Mucosa of descending colon (tissue), 3 donors: ENCODE measurements at places on chromosomes 6 and 20. TPM values are rescaled to one million over a fixed set of nuclear protein-coding genes. Genes with fewer than 3 reads are reported as not detected.

CALHM6 gene
- not detected for total RNA-seq

DNA sequence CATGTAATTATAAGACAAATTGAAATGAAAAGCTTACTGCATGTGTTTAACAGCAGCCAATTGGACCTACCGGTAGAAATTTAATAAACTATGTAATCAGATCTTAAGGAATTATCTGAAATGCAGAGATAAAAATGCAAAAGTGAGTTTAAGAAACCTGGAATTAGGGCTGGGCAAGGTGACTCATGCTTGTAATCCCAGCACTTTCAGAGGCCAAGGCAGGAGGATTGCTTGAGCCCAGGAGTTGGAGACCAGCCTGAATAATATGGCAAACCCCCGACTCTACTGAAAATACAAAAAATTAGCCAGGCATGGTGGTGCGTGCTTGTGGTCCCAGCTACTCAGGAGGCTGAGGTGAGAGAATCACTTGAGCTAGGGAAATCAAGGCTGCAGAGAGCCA is 74.1 kb downstream of the HFE start:
- no peak for DNase-seq

DNA sequence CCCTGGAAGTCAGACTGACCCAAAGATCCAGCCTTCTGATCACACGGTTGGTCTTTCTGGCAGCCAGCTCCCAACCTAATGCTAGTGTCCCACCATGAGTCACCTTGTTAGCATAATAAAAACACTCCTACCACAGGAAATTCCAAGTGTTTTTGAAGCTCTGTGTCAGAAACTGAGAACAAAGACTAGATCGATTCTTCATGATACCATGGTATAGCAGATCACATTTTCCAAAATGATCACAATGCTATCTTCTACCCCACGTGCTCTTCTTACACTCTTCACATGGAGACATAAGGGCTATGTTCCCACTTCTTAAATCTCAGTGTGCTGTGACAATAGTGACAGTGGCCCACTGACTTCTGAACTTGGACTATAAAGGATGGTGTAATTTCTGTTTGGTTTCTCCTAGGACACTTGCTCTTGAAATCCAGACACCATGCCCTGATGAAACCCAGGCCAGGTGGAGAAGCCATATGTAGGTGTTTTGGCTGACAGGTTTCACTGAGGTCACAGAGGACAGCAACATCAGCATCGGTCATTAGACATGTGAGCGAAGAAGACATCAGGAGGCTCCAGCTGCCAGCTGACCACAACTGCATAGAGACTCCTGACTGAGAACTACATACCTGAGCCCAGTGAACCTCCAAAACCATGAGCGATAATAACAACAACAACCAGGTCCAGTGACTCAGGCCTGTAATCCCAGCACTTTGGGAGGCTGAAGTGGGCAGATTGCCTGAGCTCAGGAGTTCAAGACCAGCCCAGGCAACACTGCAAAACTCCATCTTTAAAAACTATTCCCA is 57.5 kb downstream of the MKKS start:
- no peak for DNase-seq

GRCh38 chr20:23007462-23007861 is 27.6 kb upstream of the SSTR4 start:
- DNase-seq, result no peak

GRCh38 chr6:140486450-140487361 is 1112.3 kb upstream of the CITED2 start:
- DNase-seq, result no peak

GRCh38 chr6:142011156-142011555 is 121.6 kb upstream of the GJE1 start:
- DNase-seq, result no peak

DNA sequence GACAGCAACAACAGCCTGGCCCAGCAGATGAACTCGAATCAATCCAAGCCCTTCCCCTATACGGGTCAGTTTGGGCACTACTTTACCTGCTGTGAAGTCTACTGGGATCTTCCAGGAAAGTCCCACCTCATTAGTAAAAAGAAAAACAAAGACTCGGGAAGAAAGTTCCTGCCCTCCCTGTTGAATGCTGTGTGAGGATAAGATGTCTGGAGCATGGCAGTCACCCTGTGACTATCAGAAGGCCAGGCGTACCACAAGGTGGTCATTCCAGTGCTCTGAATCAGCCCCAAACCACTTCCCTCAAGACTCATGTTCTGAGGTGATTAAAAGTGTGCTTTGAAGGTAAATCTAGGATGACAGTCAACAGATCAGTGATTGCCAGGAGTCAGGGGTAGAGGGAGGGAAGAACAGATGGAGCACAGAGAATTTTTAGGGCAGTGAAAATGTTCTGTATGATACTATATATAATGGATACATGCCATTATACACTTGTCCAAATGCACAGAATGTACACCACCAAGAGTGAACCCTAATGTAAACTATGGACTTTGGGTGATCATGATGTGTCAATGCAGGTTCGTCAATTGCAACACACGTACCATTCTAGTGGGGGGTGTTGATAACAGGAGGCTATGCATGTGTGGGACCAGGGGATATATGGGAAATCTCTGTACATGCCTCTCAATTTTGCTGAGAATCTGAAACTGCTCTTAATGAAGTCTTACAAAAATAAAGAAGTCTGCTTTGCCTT is 14.7 kb downstream of the FKBP1A start:
- DNase-seq, result no peak

KIF6 gene
- total RNA-seq, result 0.24 TPM

PTPN1 gene
- total RNA-seq, result 33.2 TPM

SEMG1 gene
- total RNA-seq, result not detected

DNA sequence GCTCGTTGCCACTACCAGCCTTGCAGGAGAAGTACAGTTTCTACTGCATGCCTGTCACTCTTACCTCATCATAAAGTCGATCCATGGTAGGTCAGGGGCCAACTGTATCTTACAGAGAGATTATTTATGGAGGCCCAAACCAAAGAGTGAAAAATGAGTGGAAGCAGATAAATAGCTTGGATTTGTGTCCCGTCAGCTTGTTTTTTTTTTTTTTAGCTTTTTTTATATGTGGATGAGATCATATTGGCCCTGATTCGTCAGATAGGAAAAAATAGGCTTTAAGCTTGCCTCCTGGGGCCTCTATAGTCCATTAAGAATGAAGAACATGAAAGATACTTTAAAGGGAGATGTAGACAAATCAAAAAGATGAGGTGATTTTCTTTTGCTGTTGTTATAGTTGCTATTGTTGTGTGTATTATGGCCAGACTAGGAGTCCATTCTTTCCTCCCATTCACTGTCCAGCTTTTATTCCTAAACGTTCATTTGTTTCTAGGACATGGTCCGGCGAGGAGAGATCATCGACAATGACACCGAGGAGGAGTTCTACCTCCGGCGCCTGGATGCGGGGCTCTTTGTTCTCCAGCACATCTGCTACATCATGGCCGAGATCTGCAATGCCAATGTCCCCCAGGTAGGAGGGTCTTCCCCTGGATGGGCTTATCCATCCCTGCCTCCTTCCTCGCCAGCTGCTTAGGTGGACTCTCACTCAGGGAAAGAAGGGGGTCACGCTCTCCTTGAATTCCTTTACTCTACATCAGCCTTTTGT is 43.3 kb upstream of the VSTM2L start:
- no peak for DNase-seq

- no peak for DNase-seq
Measured at GRCh38 chr20:49377326-49377725, 99.5 kb upstream of the ZNFX1 start.

GRCh38 chr6:154166140-154166539 is 127.1 kb downstream of the OPRM1 start:
- no peak for DNase-seq

- no peak for DNase-seq
Measured at GRCh38 chr6:21767891-21768648, 174.5 kb downstream of the SOX4 start.

GRCh38 chr20:49270177-49270576 is 7.7 kb downstream of the ZNFX1 start:
- no peak for DNase-seq

DNA sequence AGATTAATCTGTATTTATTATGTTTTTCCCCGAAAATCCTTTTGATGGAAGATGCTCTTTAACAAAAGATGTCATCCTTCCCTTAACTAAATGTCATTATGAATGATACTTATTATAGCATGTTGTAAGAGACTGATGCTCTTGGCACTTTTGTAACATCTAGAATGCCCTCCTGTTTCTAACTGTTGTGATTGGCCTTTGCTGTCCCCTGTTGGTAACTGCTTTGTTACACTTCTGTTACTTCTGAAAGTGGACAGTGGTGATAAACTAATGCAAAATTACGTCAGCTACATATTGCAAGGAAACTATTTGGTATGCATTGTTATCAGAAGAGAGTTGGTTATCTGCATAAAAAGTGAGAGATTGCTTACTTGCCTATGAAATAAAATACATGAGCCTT is 5.8 kb downstream of the TTK start:
- DNase-seq, result no peak

DNA sequence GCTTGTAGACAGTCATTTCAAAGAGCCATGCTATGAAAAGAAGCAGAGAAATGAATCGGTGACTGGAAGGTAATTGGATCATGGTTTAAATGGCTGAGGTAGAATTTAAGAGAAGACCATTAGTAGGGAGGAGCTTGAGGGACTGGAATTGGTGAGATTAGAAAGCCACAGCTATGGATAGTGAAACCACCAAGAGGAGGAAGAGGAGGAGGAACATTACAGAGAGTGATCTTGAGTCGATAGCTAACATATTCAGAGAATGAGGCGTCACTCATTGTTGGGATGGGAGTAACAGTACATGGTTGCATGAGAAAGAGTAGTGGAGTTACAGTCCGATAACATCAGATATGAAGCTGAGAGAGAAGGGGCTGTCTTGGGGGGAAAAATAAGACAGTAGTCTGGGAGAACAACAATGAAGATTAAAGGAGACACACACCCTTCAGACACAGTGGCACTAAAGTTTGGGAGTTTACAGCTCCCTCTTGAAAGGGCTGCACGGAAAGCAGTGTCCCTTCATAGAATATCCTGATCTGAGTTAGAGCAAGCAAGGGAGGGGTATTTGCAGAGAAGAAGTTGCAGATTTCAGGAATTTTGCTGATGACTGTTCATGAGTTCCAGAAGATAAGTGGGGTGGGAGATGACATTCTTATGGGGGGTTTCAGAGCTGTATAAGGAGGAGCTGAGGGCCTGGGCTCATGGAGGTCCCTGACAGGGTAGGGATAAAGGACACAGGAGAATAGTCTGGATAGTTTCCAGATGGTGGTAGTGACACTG is 15.1 kb upstream of the LAMP5 start:
- DNase-seq, result no peak

DNA sequence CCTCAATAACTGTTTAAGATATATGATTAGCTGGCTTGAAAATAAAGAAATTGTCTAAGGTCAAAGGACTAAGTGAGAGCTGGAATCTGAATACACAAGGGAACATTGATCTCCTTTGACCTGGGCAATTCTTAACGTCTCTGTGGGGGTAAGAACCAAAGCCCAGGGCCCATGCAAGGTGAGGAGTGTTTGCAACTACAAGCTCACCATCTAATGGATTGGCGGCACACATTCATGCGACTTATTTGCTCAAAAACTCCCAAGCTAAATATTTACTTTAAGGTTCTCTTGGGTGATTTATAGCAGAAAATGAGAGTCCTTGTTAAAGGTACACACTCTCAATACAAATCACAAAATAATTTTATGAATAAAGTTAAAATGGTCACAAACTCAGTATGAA is 392.0 kb upstream of the FLRT3 start:
- DNase-seq, result no peak

DNA sequence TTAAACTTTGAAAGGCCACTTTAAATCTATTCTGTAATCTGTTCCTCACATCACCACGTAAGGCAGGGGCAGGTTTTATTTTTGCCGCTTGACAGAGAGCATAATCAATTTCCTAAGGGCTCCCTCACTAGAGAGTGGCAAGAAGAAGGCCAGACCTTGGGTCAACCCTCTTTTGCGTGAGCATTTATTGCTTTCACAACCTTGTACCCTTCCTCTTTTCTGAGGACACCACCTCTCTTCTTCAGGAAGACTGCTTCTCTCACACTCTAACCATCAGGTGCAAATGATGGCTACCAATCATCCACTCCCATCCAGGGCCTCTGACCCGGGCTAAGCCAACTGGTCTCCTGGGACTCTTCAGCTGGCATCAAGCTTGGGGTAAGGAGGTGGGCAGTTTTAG is 25.2 kb upstream of the QKI start:
- no peak for DNase-seq

GRCh38 chr20:19784511-19785172 is 26.6 kb downstream of the RIN2 start:
- DNase-seq, result no peak

GRCh38 chr6:30938730-30939129 is 2.0 kb upstream of the MUCL3 start:
- DNase-seq, result no peak

DNA sequence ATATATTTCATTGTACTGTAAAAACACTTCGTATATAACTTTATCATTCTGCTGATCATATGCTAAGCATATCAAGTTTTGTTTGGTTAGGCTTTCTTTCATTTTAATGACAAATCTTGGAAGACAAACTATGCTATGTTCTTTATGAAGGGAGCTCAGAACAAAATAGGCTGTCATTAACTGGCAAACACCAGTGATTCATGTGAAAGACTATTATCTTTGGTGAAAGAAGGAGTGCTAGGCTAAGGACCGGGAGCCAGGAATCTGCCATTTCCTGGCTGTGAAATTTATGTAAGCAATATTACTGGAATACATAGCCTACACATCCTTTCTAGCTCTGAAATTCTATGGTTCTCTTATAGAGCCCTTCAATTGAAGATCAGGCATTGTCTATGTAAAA is 136.2 kb upstream of the CCN2 start:
- DNase-seq, result no peak

- DNase-seq, result no peak
Measured at GRCh38 chr6:129419324-129419723, 290.7 kb downstream of the ARHGAP18 start.

DNA sequence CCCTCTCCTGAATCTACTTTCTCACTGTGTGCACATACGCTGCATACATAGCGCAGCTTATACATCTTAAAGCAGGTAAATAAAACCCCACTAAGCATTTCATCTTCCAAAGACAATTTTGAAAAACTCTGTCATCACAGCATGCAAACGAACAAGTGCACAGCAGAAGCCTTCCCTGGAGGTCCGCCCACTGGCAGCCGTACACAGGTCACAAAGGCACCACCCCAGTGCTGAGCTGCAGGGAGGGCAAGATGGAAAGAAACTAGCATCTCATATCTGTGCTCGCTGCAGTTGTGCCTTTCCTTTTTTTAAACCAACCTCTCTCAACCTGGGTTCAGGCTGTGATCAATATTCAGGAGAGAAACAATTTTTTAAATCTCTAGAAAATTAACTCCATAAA is 73.3 kb downstream of the HUS1B start:
- DNase-seq, result no peak
